ENCODE measurements at places on chromosomes 4 and X.

GRCh38 chrX:12936947-12937346, 30.5 kb downstream of the TLR8 start:
- DNase-seq = no peak

GRCh38 chr4:184191267-184191666, 26.4 kb downstream of the ENPP6 start:
- no peak for DNase-seq

DNA sequence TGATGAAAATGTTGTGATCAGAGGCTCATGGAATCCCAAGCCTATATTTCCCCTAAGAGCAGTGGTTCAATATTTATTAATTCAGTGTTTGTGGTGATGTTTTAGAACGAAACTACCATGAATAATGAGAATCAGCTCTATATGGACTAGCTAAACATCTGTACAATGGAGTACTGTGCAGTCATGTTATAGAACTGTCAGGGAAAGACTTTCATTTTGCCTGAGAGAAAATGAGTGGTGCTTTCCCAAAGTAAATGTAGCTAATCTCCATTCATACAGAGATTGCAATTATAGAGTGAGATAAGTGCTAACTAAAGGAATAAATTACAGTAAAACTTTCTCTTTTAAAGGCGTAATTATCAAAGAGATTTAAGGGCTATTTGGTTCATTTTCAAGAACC, 147.1 kb downstream of the FRAS1 start:
- no peak for DNase-seq

DNA sequence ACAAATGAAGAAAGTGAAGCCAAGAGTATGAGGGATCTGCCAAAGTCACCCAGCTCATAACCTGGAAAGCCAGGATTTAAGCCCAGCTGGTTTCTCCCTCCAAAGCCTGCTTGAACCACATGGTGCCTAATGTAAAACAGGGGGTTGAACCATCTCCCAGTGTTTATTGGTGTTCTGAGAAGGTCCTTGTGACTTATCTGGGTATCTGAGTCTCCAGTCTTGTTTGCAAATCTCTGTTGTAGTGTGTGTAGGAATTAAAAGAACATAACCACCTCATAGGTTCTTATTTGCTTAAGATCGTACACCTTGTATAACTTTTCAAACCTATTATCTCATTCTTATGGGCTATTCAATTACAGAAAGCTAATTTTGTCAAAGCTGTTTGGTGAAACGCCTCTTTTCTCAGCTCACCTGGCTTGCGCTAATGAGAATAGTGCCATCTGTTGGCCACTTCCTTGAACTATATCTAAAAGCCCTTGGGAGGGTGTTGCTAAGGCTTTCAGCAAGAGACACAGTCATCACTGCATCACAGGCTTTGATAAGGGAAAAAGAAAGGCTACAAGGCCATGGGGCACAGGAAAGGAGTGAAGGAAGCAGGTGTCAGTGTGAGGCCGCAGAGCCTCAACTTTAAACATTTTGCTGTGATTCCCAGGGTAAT, 34.0 kb downstream of the ETDB start:
- peak; percentile 16 for DNase-seq

DNA sequence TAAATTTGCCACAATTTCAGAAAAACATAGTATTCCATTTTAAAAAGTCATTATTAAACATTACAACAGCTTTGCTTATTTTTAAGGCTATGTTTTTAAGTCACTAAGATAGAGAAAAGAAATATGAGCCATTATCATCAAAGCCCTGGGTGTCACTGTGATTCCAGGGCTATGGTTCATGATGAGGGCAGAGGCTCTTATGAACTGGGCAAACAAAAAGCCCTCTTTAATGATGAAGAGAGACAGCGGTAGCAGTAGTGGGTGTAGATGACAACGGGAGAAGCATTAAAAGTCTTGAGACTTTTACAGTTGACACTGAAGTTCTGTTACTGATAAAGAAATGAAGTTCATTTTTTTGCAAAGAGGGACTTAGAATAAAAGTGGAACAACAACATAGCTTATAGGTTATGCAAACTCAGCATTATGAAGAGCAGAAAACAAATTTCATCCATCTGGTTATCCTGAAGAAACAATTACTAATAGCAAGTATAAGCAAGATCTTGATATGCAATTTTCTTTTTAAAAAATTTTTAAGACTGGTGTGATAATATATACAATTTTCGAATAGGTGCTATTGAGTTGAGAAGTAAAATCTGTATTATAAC, 202.7 kb upstream of the ETNPPL start:
- DNase-seq = no peak

GRCh38 chr4:6929812-6930464, 20.3 kb downstream of the TBC1D14 start:
- no peak for DNase-seq

DNA sequence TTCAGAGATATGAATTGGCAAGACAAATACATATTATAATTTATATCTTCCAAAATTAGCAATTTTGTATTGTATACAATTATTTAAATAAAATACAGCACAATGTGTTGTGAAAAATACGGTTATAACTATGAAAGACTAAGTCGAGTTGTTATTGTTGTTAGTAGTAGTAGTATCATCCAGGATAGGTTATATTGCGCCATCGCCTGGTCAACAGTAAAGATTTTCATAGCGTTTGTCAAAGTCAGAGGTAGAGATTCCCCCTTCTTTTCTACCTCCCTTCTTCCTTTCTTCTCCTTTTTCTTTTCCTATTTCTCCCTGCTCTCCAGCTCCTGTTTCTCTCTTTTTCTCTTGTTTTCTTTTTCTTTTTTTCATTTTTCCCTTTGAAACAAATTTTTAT, 499.1 kb upstream of the EPHA5 start:
- DNase-seq = no peak

- no peak for DNase-seq
Observed at GRCh38 chr4:1072830-1073446, 40.4 kb downstream of the RNF212 start.

DNA sequence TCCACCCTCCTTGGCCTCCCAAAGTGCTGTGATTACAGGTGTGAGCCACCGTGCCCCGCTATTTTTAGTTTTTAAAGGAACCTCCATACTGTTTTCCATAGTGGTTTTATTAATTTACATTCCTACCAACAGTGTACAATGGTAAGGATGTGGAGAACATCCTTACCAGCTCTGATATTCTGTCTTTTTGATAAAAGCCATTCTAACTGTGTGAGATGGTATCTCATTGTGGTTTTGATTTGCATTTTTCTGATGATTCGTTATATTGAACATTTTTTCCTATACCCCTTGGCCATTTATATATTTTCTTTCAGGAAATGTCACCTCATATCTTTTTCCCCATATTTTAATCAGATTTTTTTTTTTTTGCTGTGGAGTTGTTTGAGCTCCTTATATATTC, 14.2 kb upstream of the TLR2 start:
- no peak for DNase-seq

GRCh38 chr4:186771624-186772023, 48.0 kb upstream of the FAT1 start:
- DNase-seq = no peak

DNA sequence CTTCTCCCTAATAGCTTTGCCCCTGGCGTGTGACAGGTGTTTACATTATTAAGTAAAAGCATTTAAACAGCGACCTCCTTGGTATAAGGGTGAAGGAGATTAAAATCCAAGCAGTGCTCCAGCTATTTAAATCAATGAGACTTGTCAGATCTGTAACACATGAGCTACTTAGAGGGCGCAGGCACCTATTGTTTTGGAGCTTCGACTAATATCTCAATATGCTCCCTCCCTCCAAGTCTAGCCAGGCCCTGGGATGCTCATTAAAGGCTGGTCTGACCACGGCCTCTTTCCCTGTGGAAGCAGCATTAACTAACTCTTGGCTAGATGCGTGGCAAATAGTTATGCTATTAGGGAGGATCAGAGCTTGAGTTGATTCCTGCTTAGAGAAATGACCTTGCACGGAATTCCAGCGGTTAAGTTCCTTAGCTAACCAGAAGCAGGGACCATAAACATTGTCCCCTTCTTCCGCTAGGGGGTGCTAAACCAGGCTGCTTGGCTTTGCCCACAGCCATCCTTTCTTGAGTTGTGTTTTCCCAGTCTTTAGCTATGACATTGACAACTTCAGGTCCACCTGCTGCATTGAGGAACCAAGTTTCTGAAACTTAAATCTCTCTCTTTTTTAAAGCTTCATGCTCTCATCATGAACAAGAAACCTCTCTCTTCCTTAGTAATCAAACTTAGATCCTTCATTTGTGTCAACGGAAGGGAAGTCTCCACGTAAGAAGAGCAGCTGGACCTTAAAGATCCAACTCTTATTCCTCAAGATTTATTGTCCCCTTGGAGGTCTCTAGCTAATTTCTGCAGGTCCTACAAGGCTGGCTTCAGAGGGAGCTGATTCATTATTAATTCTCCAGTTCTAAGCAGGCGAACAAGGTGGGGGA, 80.7 kb upstream of the IGFBP7 start:
- DNase-seq = no peak

DNA sequence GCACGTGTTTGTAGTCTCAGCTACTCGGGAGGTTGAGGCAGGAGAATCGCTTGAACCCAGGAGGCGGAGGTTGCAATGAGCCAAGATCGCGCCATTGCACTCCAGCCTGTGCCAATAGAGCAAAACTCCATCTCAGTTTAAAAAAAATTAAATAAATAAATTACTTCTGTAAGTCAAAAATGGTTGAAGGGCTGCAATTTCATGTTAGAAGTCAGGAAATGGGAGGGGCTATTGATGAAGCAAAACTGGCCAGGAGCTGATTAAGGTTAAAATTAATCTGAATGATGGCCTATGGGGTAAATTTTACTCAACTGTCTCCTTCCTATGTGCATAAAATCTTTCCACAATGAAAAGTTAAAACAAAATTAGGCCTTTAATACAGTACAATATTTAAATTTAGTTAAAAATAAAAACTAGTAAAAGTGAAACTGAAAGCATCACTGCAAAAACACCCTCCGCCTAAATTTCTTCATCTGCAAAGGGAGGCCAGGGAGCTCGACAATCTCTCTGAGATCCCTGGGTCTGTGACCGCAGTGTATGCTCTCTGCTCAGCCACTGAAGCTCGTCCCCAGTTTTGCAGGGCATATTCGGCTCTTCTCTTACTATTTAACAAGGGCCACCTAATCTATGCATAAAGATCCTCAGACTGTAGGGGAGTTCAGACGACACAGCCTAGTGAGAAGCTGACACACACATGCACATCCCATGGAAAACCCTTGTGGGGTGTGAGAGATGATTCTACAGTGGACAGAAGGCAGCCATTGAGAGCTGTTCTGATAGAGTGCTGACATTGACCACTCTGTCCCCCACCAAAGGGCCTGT, 57.2 kb downstream of the IRF2 start:
- DNase-seq = no peak

DNA sequence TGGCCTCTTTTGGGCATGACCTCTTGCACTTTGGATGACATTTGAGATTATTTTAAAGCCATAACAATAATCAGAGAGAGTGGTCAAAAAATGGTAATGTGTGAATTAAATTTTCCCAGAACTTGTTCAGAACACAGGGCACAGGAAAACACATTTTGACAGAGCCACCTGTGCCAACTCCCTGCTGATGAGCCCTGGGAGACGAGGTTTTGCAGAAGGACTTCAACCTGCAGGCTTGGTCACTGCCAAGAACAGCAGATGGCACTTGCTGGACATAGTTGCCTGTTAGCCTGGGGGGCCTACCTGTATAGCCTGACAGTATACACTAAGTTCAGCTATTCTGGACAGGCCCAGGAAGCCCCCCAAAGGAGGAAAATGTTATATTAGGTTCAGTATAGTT, 277.8 kb upstream of the EMCN start:
- no peak for DNase-seq

GRCh38 chrX:25020391-25020904, 4.7 kb upstream of the ARX start:
- no peak for DNase-seq

- DNase-seq = no peak
Observed at GRCh38 chr4:134585972-134586371, 384.4 kb upstream of the PABPC4L start.

DNA sequence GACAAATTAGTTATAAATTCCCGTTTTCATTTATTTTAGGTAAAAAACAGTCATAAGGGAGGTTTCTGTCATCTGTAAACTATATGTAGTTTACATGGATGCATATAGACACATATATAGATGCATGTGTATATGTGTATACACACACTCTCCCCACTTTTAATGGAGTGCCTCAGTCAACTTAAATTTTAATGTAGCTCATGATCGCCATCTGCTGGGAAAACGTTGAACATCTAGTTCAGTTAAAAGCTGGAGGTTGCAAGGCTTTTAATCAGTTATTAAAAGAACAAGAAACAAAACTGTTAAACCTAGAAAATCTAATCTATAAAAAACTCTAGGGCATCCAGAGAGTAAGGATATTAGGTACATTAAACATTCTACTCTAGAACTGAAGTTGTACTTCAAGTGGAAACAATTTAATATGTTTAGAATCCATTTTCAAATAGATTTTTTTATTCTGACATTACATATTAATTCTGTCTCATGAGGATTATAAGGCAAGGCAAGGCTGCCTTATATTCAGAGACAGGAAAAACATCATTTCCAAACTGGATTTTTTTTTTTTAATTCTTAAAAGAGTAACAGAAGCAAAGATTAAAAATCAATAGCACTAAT, 122.6 kb downstream of the SHISA3 start:
- DNase-seq = no peak

GRCh38 chr4:151198748-151199147, 78.2 kb upstream of the PRSS48 start:
- DNase-seq = no peak

DNA sequence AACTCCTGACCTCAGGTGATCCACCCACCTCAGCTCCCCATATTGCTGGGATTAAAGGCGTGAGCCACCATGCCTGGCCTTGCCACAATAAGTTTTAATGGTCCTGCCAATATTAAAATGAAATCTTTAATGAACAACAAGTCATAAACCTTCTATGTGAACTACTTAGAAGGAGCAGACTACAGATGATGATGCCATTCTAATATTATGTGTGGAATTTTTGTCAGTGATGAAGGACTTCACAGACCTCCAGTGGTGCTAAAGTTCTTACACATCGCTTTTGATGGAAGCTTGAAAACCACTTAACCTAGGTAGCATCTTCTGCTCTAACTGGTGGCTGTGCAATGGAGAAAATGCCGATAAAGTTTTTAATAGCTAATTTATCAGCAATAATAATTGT, 331.4 kb downstream of the CCSER1 start:
- DNase-seq = no peak

GRCh38 chr4:81814987-81815541, 343.4 kb upstream of the RASGEF1B start:
- peak; percentile 4 for DNase-seq

- peak; percentile 36 for DNase-seq
Observed at GRCh38 chr4:123397144-123398065, 810 bp downstream of the SPRY1 start.

DNA sequence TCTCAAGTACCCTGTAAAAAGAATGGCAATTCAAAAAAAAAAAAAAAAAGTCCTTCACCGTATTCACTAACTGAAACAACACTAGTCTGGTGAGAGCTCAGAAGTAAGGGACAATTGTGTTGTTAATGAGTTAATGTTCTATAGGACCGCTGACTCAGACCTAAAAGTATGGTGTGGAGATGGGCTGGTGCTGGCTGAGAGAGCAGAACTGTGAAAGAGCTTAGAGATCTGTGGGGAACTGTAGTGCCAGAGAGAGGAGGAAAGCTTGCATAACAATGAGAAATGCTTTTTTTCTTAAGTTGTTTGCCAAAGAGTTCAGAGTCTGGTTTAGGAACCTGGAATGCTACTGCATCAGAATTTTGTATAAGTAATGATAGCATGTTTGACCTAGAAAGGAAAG, 65.1 kb downstream of the LHFPL1 start:
- DNase-seq = no peak

- DNase-seq = no peak
Observed at GRCh38 chr4:15746110-15746509, 32.0 kb upstream of the CD38 start.

Data from heart right ventricle (tissue), 16 donors.